D721Med (cell line): ENCODE measurements at places on chromosomes 2 and 18.

GRCh38 chr2:211175956-211176355 lies 619.6 kb downstream of the CPS1 start:
- DNase-seq: no peak

DNA sequence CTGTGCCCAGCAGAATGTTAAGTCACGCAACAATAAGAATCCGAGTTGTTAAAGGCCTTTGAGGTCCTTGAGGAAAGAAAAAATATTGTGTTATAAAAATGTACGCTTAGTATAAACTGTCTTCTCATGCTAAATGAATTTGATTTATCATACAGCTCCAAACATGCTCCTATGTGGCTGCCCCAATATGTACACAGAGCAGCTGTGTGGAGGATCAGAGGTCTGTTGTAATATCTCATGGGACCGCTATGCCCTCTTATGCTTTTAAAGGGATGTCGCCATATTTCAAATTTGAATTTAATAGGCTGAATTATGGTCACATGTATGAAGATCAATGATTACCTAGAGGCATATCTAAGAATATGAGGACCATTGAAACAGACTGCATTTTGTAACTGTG lies 90.2 kb downstream of the SLC5A7 start:
- no peak for DNase-seq

DNA sequence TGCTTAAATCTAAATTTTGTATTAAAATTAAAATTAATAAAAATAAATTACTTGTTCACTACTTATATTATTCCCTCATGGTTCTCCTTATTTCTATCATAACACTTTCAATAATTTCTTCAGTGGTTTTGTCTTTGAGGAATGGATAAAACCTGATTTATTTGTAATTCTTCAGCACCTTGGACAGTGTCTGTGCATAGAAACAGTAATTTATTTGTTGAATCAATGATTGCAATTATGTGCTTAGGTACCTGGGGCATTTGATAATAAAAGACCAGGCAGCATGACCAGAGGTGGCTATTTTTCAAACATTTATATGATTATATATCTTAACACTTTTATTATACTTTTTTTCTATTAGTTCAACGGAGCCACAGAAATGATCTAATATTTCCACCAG lies 1062.7 kb downstream of the DSC3 start:
- no peak for DNase-seq

DNA sequence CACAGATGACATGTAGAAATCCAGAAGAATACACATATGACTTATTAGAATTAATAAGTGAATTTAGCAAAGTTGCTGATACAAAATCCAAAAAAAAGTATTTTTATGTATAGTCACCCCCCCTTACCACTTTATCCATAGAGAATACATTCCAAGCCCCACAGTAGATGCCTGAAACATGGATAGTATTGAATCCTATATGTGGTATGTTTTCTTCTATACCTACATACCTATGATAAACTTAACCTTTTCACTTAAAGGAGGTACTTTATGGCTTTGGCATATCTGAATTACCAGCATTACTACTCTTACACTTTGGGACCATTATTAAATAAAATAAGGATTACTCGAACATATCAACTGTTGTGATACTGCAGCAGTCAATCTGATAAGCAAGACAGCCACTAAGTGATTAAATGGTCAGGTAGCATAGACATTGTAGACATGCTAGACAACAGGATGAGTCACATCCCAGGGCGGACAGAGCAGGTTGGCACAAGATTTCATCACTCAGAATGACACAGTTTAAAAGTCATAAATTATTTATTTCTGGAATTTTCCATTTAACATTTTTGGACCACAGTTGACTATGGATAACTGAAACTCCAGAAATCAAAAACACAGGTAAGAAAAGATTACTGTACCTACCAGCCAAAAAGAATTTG lies 208.2 kb upstream of the CHAC2 start:
- no peak for DNase-seq

DNA sequence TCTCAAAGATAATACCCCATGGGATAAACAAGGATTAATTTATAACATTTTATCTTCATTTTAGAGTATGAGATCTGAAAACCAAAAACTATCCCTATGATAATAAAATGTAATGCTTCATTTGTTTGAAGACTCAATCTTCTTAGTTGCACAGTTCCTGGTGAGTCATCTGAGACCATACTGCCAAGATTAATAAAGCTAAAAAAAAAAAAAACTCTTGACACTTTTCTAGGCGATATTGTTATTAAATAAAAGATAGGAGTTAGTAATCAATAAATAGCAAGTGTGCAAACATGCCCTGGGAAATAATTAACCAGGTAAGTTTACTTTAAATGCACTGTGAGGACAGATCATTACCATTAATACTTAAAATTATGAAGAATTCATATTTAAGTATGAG lies 83.9 kb downstream of the RPE start:
- no peak for DNase-seq

DNA sequence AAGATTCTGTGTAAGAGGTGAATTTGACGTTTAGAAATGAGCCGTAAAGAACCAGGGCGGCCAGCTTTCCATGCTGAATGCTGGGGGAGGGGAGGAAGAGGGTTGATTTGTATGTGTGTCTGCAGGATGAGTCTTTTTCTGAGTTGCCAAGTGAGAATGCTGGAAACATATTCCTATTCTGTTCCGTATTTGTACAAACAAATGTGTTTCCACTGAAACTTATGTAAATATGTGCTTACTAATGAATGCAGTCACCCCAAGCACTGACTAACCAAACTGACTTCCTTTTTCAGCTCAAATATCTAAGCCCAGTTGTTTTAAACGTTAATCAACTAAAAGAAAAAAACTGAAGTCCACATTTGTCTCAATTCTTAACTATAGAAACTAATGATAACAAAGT lies 74.9 kb upstream of the APCDD1 start:
- DNase-seq: no peak

- DNase-seq: no peak
Observed at GRCh38 chr18:32095192-32095899, 3.7 kb downstream of the RNF138 start.

DNA sequence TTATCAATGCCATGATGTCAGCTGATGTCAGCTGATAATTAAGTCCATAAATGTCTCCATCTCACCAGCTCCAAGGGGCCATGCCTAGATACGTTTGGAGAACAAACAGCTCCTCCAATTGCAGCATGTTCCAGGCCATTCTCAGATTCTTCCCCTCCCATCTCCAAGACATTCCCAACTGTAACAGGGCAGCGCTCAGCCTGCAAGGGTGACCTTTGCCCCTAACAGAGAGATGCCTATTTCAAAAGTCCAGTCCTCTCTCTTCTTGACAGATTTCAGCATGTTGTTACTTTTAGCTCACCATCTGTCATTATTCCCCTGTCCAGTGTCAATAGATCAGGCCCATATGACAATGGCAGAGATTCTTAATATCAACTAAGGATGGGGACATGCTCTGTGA lies 9.9 kb downstream of the PSD4 start:
- no peak for DNase-seq

DNA sequence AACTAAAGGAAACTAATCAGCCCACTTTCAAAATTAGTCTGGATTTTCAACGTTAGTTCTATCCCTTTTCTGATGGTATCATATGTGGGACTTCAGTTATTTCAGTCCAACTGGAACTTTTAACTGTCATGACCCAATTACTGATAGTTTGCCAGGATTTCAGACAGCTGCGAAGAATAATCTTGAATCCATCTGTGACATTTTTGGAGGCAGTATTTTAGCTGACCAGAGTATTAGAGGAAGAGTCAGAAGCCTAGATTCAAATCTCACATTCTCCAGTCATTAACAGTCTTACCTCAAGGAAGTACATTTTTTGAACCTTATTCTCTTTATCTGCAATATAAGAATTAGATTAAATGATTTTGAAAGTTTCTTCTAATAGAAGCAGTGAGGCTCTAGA lies 81.3 kb downstream of the PTRHD1 start:
- no peak for DNase-seq

GRCh38 chr18:24514439-24514838 lies 54.0 kb downstream of the HRH4 start:
- no peak for DNase-seq

DNA sequence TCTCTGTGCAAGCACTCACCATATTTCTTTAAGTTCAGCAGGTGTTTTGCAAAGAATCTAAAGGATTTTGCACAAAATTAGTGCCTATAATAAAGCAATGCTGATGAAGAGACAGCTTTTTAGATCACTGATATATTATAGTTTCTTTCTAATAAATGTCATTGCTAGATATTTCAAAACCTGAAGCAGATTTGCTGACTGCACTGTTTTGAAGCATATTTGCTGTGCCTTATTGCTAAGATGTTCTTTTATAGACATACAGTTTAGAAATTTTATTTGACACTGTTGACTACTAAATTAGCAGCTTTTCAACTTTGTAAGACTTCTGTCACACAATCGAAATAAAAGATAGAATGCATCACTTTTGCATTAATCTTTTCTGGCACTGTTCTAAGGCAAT lies 620.9 kb upstream of the CELF4 start:
- DNase-seq: no peak

DNA sequence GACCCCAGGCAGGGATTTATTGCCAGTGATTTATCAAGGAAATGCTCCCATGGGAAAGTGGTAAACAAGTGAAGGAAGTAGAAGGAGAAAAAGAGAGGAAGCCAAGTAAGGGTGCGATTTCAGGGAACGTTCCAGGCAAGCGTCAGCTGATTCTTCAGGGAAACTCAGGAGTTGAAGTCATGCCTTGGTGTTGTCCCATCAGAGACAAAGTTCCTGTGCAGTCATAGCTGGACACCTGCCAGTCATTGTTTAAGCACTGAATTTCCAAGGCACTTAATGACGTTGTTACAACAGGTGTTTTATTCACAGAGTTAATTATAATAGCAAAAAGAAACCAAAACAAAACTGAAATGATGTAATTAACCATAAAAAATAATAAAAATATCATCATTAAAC lies 381.8 kb upstream of the CRIM1 start:
- DNase-seq: no peak

DNA sequence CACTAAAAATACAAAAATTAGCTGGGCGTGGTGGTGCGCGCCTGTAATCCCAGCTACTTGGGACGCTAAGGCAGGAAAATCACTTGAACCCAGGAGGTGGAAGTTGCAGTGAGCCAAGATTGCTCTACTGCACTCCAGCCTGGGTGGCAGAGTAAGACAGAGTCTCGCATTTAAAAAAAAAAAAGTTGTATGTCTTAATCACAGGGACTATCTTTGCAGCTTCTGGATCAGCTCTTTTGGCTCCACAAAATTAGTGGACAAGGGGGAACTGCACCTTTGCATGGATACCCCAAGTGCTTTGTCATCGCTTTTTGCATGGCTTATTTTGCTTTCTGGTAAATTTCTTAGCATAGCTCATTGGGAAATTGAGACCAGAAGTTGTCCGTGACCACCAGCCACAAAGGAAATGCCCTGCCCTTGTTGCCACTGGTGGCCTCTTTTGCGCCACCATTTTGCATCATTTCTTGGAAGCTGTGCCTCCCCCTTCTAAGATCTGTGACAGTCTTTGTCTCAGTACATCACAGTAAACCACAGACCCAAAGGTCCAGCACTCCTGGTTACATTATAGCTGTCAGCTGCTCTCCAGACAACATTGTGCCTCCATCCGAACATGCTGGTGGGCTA lies 43.9 kb upstream of the PCBP1 start:
- DNase-seq: no peak

DNA sequence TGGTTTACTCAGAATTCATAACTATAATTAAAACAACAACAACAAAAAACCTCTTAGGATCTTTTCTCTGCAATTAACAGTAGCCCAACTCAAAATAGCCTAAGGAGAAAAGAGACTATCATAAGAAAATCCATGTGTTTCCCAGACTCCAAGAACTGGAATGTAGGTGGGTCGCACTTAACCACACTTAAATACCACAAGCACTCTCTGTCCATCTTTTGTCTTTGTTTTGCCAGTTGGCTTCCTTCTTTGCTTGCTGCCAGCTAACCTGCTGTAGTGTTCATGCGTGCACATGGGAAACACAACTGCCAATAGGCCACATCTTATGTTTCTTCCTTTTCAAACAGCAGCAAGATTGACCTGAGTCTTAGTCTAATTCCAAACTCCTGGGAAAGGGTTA lies 24.1 kb upstream of the ACVR1 start:
- no peak for DNase-seq

DNA sequence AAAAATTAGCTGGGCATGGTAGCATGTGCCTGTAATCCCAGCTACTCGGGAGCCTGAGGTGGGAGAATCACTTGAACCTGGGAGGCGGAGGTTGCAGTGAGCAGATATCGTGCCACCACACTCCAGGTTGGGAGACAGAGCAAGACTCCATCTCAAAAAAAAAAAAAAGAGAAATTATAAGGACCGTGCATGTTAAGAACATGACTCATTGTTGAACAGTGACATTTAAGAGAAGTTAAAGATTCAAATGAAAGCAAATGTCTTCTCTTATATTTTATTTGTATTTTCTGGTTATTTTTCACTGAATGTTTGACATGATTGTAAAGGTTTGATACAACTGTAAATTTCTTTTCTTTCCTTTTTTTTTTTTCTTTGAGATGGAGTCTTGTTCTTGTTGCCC lies 69.6 kb downstream of the APLF start:
- DNase-seq: no peak

GRCh38 chr2:146506851-146507250 lies 1338.0 kb upstream of the ACVR2A start:
- DNase-seq: no peak

GRCh38 chr2:25664183-25664964 lies 9.0 kb downstream of the DTNB start:
- no peak for DNase-seq

DNA sequence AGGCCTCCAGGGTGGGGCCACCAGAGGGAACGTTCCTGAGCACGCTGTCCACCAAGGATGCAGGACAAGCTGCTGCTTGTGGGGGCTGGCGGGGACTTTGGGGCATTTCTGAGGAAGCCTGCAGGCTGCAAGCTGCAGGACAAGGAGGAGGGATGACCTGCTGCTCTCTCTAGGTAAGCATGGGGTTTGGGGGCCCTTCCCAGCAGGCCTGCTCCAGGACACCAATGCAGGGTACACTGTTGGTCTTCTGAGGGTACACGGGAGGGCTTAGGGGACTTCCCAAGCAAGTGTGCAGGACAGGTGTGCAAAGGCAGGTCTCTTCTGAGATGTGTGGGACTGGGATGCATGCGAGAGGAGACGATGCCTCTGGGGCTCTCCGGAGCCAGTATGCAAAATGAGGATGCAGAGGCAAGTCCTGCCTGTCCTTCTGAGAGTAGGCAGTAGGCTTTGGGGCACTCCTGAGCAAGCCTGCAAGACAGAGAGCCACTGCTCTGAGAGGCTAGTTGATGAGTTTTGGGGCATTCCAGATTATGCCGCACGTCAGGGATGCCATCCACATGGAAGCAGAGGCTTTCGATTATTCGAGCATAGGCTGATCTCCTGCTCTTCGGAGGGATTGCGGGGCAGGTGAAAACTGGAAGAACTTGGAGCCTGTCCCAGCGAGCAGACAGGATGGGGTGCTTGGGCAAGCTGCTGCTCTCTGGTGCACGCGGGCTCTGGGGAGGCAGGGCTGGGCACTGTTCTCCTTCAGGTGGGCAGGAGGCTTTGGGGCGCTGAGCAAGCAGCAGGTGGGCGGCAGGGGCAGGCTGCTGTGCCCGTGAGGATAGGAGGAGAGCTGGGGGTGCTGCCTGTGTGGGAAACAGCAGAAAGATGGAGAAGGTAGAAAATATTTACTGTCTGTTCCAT lies 44.6 kb downstream of the CNGA3 start:
- no peak for DNase-seq

- no peak for DNase-seq
Observed at GRCh38 chr2:64391424-64391823, 62.5 kb upstream of the LGALSL start.
